T1000 (cell line): ENCODE measurements at places on chromosomes 3 and 15.

- DNase-seq = no peak
Measured at GRCh38 chr3:67661089-67661488, 6.7 kb upstream of the SUCLG2 start.

- no peak for DNase-seq
Measured at GRCh38 chr3:105611304-105612192, 244.8 kb downstream of the ALCAM start.

GRCh38 chr3:152910966-152911365, 76.0 kb downstream of the P2RY1 start:
- DNase-seq = no peak

DNA sequence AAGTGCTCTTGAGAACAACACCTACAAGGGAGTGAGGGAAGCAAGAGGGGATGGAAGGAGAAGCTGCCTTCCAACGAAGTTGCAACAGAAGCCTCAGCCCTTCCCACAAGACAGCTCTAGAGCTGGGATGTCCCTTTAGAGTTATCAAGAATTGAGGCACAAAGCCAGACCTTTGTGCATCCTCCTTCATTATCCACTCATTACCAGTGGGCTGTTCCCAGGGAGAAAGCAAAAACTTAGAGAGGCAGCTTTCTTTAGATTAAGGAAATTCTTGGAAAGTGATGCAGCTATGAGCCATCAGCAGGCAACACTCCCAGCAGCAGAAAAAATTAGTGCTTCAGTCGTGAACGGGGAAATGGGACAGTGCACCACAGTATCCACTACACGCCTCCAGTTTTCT, 10.6 kb upstream of the CD96 start:
- DNase-seq = no peak

- DNase-seq = no peak
Measured at GRCh38 chr3:21645121-21645897, 105.7 kb downstream of the ZNF385D start.

- no peak for DNase-seq
Measured at GRCh38 chr15:80823995-80824394, 44.8 kb downstream of the CEMIP start.

- no peak for DNase-seq
Measured at GRCh38 chr3:128366136-128366535, 100.6 kb downstream of the DNAJB8 start.

- no peak for DNase-seq
Measured at GRCh38 chr3:181741417-181741816, 29.7 kb downstream of the SOX2 start.

GRCh38 chr3:64638981-64639481, 48.8 kb downstream of the ADAMTS9 start:
- DNase-seq = no peak

GRCh38 chr3:4543110-4543509, 50.0 kb downstream of the ITPR1 start:
- DNase-seq = no peak

DNA sequence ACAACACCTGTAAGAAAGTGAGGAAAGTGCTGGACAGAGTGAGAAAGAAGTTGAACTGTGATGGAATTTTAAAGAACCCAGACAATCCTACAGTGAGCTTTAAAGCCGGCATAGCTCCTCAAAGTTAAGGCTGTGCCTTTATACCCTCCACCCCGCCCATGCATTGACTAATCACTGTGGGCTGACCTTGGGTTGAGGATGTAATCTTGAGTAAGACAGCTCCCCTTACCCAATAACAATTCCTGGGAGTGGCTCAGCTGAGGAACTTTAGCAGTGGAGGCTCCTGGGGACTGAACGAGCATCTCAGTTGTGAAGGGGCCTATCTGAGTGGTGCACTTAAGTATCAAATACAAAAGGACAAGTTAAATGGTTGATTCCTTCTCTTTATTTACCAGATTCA, 35.7 kb upstream of the ZNF770 start:
- DNase-seq = no peak

- DNase-seq = no peak
Measured at GRCh38 chr15:52067545-52067926, 45.0 kb downstream of the BCL2L10 start.

DNA sequence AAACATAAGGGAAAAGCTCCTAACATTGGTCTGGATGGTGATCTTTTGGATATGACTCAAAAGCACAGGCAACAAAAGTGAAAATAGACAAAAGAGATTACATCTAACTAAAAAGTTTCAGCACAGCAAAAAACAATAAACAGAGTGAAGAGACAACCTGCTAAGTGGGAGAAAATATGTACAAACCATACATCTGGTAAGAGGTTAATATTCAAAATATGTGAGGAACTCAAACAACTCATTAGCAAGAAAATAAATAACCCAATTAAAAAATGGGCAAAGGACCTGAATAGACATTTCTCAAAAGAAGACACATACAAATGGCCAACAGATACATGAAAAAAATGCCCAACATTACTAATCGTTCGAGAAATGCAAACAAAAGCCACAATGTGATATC, 19.0 kb upstream of the NR1I2 start:
- no peak for DNase-seq

GRCh38 chr3:43892526-43892925, 201.8 kb downstream of the ABHD5 start:
- no peak for DNase-seq

GRCh38 chr15:43518197-43518761, 871 bp downstream of the MAP1A start:
- no peak for DNase-seq

- no peak for DNase-seq
Measured at GRCh38 chr15:42018306-42019224, 2.3 kb downstream of the PLA2G4E start.

DNA sequence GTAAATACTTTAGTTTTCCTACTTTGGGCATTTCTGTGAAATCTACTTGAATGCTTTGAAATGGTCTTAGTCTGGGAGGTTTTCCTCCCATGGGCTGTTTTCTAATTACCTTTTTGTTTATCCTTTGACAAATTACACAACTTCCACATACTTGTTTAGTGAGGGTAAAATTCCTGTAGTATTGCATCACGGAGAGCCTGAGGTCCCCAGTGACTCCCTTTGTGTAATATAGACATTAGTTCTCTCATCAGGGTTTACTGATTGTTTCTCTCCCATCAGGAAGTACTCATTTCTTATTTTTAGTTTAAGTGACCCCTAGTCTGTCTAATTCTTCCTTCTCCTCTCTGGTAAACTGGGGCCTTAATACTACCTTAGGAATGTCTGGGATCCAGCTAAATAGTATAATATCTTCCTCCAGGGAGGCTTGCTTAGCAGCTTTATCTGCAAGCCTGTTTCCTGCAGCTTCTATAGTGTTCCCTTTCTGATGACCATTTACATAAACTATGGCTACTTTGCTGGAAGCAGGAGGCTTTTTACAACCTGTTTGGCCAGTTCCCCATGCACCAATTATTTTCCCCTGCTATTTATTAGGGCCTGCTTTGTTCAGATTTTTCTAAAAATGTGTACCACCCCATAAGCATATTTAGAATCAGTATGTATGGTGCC, 87.2 kb upstream of the XCR1 start:
- DNase-seq = peak; percentile 56

DNA sequence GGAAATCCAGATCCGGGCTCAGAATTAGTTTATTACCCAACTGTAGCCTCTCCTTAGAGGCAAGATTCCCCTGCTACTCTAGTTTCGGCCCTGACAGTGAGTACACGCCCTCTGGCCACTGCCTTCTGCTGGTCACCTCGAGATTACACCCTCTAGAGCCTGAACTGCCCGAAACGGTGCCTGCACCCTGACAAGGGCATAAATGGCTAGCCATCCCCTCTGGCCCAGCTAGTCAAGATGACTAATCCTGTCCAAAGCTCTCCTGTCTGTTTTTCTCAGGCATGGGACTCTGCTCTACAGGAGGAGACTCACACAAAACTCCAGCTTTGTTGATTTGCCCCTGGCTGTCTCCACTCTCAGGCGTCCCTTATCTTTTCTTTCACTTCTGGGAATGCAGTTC, 150.5 kb upstream of the UBE2E2 start:
- peak; percentile 9 for DNase-seq

GRCh38 chr3:25683882-25684281, 19.2 kb upstream of the TOP2B start:
- no peak for DNase-seq

DNA sequence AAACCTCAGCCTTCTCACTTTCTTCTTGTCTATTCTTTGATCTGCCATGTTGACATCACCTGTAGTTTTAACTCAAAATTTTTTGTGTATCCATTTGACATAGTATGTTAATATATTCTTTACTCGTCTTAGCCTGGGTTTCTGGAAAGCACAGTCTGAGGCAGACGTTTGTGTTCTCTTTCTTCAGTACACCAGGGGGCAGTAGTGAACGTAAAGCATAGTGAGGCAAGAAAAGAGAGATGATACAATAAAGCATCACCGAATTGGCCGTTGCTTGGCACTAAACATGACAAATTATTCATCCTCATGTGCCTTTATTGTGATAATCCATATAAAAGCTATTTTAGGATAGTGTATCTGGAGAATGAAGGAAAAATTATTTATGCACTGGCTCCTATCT, 141.0 kb upstream of the MYRIP start:
- no peak for DNase-seq

- no peak for DNase-seq
Measured at GRCh38 chr15:67218428-67218827, 36.0 kb downstream of the AAGAB start.

- no peak for DNase-seq
Measured at GRCh38 chr3:179796421-179796820, 143.6 kb downstream of the USP13 start.

DNA sequence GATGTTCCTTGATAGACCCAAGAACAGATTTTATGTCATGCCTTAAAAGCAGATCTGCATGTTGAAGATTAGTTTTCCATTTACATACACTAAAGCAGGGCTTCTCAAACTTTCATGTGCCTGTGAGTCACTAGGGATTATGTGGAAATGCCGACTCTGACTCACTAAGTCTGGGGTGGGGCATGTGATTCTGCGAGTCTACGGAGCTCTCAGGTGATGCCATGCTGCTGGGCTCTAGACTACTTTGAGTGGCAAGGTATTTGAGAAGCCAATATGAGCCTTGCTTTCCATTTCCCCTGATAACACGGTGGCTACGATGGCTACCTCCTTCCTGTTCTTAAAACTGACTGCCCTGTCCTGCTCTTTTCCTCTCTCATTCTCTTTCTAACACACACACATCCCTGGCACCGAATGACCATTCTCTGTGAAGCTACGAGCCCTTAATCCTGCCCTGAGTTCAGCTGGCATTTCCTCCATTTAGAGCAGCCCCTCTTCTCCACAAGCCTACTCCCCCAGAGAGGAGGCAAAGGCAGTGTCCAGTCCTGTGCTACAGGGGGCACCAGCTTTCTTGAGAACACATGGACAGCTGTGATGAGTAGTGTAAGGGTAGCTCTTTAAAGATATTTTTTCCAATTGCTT, 39.7 kb upstream of the PYGO1 start:
- DNase-seq = no peak

DNA sequence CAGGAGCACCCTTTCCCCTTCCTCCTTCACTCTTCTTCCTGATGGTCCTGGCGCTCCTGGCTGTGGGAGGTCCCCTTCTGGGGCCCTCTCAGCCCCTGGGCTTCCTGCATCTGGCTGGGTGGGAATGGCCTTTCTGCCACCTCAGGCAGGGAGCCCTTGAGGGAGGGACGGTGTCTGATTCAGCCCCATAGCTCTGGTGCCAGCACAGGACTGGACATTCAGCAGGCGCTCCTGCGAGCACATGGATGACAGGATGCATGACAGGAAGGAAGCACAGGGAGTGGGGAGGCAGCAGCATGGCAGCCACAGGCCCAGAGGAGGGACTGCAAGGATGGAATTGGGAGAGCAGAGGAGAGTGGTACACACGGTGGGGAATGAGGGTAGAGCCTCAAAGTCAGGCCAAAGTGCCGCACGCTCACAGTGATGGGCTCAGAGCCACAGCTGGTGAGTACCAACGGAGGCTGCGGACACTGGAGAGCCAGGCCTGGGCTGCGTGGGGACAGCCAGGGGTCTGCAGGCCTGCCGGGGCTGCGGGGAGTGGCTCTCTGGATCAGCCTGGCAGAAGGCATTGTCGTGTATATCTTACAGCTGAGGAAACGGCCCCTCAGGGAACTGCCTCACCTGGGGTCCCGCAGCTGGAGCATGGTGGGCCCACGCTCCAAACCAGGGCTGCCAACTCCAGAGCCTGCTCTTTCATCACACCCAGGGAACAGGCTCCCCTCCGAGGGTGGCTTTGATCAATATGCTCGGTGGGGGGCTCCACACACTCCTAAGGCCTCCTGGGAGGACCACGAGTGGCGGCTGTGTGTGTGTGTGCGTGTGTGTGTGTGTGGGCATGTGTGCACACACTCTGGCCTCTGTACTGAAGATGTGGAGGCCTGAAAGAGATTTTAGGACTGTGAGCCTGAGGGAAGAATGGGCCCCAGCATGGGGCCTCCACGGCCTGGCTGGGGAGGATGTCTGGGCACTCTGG, 51.4 kb upstream of the CTSH start:
- no peak for DNase-seq

DNA sequence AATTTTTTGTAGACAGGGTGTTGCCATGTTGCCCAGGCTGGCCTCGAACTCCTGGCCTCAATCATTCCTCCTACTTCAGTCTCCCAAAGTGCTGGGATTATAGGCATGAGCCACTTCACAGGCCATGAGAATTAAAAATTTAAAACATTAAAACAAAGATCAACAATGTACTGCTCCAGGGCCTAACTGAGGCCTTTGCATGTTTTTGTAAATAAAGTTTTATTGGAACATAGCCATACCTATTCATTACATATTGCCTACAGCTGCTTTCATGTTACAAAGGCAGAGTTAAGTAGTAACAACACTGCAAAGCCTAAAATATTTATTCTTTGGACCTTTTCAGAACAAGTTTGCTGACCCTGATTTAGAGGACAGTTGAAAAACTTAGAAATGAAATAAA, 9.6 kb downstream of the VPS39 start:
- no peak for DNase-seq

GRCh38 chr3:36381311-36381956, 1.1 kb downstream of the STAC start:
- DNase-seq = no peak

DNA sequence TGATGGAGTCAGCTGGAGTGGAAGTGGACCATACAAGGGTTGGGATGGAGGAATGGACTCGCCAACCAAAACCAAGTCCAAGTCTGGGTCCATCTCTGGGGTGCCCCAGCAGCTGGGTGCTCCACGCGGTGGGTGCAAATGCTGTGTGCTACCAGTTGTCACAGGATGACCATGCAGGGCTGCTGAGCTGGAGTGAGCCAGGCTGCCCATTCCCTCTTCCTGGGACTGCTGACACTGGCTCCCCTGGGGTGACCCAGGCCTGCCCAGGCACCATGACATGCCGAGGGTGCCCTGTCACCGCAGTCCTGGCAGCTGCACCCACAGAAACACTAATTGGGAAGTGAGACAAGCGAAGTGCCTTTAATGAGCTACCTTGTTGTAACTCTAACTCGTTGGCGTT, 140.2 kb downstream of the TPRA1 start:
- no peak for DNase-seq

- no peak for DNase-seq
Measured at GRCh38 chr15:40310001-40310959, 2.5 kb upstream of the PLCB2 start.

DNA sequence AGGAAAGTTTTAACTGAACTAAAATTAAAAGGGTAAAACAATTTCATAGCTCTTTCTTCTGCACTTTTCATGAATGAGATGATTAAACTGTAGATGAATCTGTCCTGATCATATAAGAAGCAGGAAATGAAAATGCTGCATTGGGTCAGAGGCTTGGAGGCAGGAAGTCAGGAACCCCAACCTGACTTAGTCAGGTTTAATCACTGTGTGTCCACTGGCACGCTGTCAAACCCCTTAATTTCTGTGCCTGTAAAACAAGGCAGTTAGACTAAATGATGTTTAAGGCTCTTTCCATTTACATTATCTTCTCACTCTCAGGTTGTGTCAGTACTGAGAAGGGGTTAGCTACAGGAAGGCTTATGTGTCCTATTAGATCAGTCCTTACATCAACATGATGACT, 193.3 kb upstream of the TTC14 start:
- DNase-seq = no peak
